ENCODE measurements at places on chromosomes 12 and 14. TPM values are rescaled to one million over a fixed set of nuclear protein-coding genes. Genes with fewer than 3 reads are reported as not detected.

- DNase-seq: no peak
Observed at GRCh38 chr14:88276923-88277596, 46.0 kb downstream of the KCNK10 start.

- DNase-seq: no peak
Observed at GRCh38 chr12:121980191-121980891, 41.3 kb upstream of the BCL7A start.

FAM186B gene
- total RNA-seq: 0.64 TPM

- no peak for DNase-seq
Observed at GRCh38 chr14:96422992-96423391, 31.1 kb downstream of the AK7 start.

CEP170B gene
- 6.7 TPM for total RNA-seq

Data from Caki2 (cell line).